ENCODE measurements at places on chromosomes 16 and 17.

DNA sequence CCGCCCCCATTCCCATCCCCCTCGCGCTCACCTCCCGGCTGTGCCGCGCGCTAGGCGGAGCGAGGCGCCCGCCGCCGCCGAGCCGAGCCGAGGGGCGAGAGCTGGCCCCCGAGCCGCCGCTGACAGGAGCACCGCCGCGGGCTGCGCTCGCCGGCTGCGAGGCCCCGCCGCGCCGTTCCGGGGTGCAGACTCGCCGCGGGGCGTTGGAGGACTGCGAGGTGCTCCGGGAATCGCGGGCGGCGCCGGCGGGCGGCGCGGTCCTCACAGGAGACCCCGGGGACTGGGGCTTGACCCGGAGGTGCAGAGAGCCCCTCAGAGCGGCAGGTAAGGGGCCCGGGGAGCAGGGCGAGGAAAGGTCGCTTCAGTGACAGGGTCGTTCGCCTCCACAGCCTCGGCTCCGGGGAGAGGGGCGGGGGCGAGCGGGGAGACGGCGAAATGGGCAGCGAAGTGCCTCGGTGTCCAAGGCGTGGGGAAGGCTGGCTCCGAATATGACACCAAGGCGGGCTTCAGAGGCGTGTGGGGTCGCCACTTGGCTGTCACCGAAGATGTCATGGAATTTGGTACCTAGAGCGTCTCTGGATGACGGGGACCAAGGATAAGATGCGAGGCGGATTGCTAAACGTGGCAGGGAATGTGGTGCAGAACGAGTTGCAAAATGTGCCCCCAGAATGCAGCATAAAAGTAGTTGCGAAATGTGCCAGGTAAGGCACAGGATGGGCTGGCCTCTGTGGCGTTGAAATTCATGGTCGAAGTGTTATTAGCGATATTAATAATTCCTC is 580 bp downstream of the TANC2 start:
- DNase-seq, result peak; percentile 25

DNA sequence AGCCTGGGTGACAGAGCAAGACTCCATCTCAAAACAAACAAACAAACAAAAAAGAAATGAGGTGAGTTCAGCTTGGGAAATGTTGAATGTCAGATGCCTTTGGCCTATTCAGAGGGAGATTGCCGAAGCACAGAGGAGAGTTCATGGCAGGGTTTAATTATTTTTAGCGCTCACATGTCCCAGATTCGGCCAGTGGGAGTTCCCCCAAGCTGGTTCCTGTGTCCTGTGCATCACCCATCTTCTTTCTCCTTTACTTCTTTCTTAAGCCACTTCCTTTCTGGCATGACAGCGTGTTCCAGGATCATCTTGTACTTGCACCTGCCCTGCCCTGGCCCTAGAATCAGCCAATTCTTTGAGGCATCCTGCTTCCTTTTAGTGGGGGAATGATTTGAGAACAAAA is 9.2 kb downstream of the MPV17L start:
- peak; percentile 83 for DNase-seq

- no peak for DNase-seq
These were observed 1362.0 kb downstream of the CDH8 start for GRCh38 chr16:60674241-60674640.

DNA sequence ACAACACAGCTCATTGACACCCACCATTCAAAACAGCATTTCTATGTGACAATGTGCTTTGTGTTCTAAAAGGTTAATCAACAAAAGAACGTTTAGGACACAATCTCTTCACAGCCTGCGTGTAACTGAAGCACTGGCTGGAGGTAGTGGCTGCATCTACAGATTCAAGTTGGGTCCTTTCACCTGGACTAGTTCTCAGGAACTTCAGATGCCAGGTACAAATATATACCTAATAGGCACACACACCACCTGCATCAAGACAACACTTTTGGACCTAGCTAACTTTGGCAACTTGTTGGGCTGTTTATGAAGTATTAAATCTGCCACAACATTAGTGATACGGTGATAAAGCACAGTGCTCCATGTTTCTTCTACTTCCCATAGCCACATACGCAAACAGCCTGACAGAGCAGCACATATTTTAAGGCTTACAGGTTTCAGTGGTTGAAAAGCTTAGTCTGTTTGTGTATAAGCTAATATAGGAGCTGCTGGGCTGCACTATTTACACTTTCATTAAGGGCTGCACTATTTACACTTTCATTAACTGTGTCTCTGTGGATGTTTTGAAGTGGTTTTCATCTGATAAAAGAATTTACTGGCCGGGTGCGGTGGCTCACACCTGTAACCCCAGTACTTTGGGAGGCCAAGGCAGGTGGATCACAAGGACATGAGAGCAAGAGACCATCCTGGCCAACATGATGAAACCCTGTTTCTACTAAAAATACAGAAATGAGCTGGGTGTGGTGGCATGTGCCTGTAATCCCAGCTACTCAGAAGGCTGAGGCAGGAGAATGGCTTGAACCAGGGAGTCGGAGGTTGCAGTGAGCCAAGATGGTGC is 132.6 kb downstream of the PARN start:
- no peak for DNase-seq

DNA sequence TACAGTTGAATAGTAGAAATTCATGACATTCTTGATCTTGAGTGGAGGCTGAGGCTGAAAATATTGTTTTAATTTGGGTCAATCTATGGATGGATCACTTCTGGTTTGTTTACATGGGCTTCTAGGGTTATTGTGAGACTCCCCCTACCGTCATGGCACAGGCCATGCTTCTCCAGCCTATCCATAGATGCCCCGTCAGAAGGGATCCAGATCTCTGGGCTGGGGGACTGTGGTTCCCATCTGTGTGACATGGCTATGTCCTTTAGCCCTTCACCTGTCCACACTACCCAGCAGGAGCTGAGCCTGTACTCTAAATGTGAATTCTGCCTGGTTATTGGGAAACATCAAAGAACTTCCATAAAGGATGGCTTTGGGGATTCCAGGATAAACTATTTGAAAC is 160.4 kb downstream of the ABCC12 start:
- DNase-seq, result no peak

GRCh38 chr16:57952909-57953308 is 18.0 kb downstream of the CNGB1 start:
- no peak for DNase-seq

GRCh38 chr17:27299384-27300049 is 5.6 kb downstream of the WSB1 start:
- no peak for DNase-seq

DNA sequence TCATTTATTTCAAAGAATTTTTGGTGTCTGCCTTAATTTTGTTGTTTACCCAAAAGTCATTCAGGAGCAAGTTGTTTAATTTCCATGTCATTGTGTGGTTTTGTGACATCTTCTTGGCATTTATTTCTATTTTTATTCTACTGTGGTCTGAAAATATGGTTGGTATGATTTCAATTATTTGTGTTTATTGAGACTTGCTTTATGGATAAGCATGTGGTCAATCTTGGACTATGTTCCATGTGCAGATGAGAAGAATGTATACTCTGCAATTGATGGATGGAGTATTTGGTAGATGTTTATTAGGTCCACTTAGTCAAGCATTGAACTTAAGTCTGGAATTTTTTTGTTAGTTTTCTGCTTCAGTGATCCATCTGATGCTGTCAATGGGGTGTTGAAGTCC is 383.0 kb downstream of the PMP22 start:
- DNase-seq, result no peak

GRCh38 chr17:10768750-10769251 is 35.1 kb downstream of the TMEM238L start:
- DNase-seq, result no peak

GRCh38 chr16:15055141-15056053 is 477 bp downstream of the NTAN1 start:
- peak; percentile 67 for DNase-seq

DNA sequence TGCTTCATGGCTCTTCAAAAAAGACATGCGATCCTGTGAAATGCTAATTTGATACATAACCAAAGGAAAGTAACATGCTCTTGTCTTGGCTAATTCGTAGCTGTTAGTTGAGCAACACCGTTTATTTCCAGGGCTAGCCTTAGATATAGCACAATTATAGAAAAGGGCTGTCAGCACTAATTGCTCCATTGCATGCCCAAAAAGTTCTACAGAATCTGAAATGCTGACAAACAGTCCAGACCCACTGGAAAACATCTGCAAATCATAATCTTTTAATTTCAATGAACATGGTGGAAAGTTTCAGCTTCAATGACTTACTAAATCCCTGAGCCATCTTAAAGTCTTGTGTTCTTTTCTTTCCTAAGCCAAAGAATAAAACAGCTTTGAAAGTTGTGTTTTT is 42.9 kb upstream of the NUDT7 start:
- DNase-seq, result no peak

GRCh38 chr16:35678-36305 is 17.6 kb downstream of the POLR3K start:
- no peak for DNase-seq

GRCh38 chr17:10053782-10054540 is 144.4 kb downstream of the GAS7 start:
- DNase-seq, result no peak

DNA sequence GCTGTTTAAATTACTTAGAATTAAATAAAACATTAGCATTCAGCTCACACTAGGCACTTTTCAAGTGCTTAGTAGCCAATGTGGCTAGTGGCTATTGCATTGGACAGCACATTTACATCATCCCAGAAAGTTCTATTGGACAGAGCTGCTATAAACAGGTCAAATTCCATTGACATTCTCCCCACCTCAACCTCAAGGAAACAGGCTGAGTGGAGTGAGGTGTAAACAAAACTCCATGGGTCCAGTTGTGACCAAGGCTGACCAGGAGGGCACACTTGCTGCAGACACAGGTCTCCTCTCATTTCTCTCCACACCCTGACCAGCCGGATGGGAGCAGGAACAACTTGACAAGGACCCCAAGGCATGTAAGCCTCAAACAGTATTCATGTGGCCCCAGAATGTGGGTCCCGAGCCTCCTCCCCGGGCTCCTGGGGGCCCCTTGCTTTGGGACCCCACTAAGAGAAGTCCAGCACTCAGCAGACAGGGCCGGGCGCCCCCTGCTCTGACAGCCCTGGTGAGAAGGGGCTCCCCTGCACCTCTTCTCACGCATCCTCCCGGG is 488 bp downstream of the C17orf113 start:
- DNase-seq, result no peak

DNA sequence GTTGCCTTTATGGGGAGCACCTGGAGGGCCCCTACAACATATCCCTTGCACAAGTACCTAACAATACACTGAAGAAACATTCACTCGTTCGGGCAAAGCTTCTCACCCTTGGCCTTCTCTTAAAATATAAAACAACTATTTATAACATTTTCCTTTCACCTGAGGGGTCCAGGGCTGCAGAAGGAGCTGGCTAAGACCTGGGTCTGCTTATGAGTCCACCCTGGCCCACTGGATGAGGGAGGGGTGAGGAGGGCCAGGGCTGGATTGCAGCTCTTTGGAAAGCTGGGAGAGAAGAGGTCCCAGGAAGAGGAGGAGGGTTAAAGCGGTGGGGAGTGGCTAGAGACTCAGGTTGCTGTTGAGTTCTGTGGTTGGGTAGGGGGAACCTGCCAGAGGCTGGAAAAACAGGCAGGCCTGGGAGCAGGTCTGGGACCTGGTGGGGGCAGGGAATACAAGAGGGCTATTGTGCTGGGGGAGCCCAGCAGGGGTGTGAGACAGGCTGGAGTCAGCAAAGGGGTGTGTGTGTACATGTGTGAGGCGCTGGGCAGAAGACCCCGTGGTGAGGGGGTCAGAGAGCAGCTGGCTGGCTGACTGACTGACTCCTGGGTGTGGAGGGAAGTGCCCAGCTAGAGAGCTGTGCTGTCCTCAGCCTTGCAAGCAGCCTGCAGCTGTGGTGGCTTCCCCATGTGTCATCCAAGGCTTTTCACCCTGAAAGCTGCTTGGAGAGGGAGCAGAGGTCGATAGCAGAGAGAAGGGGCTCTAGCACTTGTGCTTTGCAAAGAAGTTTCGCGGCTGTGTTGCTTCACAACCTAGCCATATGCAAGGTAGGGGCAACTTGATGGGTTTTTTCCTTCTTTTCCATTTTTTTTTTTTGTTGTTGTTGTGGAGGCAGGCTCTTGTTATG is 10.2 kb upstream of the MRC2 start:
- DNase-seq, result no peak

GRCh38 chr17:66508896-66509844 is 206.8 kb downstream of the PRKCA start:
- peak; percentile 22 for DNase-seq

DNA sequence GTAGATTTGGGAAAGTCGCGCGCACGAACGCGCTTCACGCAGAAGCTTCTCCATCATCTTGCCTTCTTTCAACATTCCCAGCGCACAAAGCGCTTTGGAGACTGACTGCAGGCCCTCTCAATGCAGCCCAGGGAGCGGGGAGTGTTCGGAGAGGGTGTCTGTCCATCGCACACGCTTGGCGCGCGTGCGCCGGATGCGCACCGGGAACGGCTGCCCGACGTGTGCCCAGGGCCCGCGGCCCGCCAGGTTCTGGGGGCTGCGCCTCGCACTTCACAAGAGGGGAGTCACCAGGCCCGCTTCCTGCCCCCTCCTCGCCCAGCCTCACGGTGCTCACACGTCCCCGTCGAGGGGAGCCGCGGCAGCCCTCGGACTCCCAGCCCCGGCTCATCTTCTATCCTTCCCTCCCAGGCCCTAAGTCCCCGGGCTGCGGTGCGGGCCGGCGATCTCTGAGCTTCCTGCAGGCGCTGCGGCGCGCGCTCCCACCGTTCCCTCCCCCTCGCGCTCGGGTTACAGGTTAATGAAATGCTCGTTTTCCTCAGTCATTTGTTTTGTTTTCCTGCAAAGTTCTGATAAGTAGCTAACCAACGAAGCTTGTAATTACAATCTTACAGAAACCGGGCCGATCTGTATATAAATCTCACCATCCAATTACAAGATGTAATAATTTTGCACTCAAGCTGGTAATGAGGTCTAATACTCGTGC is 2.8 kb upstream of the IRX3 start:
- no peak for DNase-seq

DNA sequence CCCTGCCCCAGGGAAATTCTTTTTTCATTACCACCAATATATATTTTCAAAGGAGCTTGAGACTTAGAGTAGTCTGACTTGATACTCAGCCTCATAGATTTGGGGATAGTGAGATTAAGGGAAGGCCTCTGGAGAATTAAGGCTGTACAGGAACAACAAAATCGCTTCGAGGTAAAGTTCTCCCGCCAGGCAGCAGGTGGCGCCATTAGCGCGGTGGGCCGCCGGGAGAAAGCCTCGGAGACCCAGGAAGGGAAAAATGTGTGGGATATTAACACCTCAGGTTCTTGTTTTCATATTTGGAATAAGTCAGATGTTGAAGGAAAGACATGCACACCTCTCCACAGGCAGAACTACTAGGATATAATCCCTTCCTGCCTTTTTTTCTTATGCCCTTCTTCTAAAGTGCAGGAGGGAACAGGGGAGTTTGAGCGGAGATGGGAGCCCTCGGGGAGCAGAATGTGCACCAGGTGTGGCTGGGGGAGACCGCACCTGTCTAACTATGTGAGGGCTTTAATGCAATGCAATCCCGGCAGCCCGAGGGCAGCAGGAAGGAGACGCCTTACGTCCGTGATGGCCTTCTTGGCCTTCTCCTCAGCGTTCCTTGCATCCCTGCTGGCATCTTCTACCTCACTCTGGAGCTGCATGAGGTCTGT is 25.9 kb downstream of the MYH3 start:
- peak; percentile 59 for DNase-seq

DNA sequence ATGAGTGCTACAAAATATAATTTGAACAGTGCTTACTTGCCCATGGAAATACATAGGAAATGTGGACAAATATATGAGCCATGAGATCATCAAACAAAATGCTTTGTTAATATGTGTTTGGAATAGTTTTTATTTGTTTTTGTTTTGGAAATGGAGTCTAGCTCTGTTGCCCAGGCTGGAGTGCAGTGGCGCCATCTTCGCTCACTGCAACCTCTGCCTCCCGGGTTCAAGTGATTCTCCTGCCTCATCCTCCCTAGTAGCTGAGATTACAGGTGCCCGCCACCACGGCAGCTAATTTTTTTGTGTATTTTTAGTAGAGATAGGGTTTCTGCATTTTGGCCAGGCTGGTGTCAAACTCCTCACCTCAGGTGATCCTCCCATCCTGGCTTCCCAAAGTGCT is 2.8 kb downstream of the CNEP1R1 start:
- DNase-seq, result no peak

All from suppressor macrophage treated with lipopolysaccharide for 1 hour (primary cell).